Right renal pelvis (tissue), 4 donors: ENCODE measurements at places on chromosomes 5 and 9. TPM values are rescaled to one million over a fixed set of nuclear protein-coding genes. Genes with fewer than 3 reads are reported as not detected.

GRCh38 chr5:31759925-31760324 is 121.0 kb downstream of the PDZD2 start:
- no peak for DNase-seq

DNA sequence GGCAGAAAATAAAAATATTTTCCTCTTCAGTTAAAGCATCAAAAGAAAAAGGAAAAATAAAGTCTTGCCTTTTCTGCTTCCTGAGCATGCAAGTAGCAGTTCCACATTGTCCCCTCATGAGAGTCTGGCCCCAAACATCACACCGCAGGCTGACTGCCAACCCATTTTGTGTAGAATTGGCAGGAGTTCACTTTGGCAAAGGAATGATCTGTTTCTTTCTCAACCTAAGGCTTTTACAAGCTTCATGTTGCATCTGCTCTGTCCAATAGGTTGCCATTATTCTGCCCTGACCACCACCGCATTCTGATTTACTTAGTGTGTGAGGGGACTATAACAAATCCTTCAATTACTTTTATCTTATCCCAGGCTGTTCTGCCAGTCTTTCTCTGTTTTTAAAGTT is 249.5 kb downstream of the ISL1 start:
- DNase-seq = no peak

SLC34A1 gene
- polyA plus RNA-seq = 198 TPM

- no peak for DNase-seq
These were observed 49.1 kb downstream of the ARHGAP26 start for GRCh38 chr5:142819292-142819691.
